Dorsolateral prefrontal cortex (tissue), 122 donors: ENCODE measurements at places on chromosomes 2 and 18.

GRCh38 chr18:59054496-59055287 is 85.0 kb upstream of the SEC11C start:
- DNase-seq = no peak

GRCh38 chr18:79755496-79756142 is 42.1 kb upstream of the KCNG2 start:
- DNase-seq = peak; percentile 22

GRCh38 chr2:3823748-3824147 is 120.4 kb downstream of the DCDC2C start:
- no peak for DNase-seq

DNA sequence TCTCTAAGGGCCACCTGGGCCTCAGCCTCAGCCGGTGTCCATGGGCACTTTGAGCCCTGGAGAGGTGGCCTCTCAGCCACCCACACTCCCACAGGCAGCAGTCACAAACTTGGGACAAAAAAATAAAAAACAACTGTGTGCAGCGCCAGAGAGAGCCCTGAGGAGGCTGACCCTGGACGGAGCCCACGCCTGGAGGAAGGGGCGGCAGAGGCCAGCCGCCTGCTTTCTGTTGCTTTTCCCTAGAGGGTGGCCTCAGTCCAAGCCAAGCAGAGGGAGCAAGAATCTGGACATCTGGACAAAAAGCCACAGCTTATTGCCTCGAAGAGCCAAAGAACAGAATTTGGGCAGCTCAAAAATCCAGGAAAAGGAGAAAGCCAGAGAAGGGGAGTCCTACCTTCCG is 43.3 kb upstream of the LDLRAD4 start:
- DNase-seq = no peak

DNA sequence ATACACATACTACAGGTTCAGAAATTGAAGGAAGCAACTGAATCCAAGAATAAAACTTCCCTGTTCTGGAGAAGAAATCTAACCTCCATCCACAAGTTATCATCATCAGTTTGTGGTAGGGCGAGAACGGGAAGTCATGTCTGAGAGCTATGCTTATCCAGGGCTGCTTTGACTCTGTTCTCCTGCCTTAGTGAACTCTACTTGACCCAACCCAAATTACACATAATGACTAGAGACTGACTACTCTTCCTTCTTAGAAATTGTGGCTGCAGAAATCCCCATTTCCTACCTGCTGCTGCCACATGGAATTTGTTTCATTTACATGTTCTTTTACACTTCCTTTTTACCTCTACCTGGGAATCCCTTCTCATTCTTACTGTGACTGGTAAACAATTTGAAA is 1102.6 kb upstream of the PIK3C3 start:
- no peak for DNase-seq

GRCh38 chr2:171792886-171793580 is 101.0 kb downstream of the SLC25A12 start:
- no peak for DNase-seq

GRCh38 chr2:215613280-215613679 is 177.4 kb upstream of the FN1 start:
- DNase-seq = no peak

- DNase-seq = no peak
These were observed 2.6 kb downstream of the CNPPD1 start for GRCh38 chr2:219174146-219174545.

- DNase-seq = no peak
These were observed 424.8 kb downstream of the HRH4 start for GRCh38 chr18:24885276-24885675.

DNA sequence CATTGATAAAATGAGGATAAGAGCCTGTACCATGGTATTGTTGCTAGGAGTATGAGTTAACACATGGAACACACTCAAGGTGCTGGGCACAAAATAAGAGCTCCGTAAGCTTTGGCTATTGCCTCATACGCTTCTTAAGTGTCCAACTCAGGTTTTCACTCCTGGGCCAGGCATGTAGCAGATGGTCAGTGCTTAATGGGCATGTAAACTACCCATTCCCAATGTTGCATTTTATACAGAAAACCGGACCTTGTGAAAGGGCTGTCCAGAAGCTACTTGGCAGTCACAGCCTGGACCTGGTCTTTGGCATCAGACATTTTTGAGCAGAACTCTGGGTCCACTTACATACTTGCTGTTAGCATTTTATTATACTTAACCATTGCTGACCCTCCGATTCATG is 26.9 kb downstream of the MGAT5 start:
- DNase-seq = no peak

DNA sequence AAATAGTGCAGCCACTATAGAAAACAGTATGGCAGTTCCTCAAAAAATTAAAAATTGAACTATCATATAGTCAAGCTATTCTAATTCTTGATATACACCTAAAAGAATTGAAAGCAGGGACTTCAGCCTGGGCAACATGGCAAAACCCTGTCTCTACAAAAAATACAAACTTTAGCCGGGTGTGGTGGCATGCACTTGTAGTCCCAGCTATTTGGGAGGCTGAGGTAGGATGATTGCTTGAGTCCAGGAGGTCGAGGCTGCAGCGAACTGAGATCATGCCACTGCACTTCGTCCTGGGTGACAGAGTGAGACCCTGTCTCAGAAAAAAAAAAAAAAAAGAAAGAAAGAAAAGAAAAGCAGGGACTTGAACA is 279.5 kb upstream of the STON1 start:
- no peak for DNase-seq

GRCh38 chr2:220460257-220460985 is 833.0 kb downstream of the SLC4A3 start:
- DNase-seq = no peak

DNA sequence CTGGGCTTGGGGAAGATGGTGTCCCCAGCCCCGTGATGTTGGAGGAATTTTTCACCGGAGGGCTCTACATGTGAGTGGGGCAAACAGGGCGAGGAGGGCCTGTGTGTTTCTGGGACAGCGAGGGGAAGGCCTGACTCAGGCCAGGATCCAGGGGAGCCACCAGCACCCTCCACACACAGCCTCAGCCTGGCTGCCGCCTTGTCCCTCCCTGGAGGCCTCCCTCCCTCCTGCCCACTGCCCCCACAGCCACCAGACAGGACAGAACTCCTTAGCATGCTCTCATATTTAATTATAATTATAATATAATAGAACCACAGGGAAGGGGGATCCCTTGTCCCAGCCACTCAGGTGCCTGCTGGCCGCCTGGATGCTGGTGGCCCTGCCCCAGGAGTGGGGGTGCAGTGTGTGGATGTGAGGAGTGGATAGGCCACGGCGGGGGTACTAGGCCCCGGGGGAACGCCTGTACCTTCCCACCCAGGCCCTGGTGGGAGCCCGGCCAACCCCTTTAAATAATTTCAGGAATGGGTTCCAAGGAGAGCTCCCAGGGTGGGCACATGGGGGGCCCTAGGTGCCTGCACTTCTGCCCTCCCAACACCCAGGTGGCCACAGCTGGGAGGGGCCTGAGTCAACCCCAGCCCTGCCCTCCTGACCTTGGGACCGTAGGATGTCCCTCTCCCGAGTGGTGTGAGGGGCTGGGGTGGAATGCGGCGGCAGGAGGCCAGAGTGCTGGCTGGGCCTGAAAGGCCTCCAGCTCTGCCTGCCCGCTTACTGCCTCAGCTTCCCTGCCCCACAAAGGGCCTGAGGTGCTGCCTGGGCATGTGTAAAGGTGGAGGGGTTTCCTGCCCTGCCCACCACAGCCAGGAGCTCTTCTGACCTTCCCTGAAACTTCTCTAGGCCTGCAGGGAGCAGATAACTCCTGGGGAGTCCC is 8.8 kb downstream of the PDCD1 start:
- no peak for DNase-seq

GRCh38 chr2:121363632-121364420 is 78.8 kb upstream of the TFCP2L1 start:
- no peak for DNase-seq

DNA sequence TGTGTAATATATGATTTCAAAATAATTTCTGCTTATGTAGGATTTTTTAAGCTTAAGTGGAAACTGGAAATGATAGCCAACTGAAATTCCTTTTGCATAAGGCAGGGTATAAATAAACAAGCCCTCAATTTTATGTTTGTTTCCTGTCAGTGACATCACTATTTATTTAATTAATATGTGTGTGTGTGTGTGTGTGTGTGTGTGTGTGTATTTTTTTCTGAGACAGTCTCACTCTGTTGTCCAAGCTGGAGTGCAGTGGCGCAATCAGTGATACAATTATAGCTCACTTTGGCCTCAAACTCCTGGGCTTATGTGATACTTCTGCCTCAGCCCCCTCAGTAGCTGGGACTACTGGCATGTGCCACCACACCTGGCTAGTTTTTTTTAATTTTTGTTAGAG is 29.3 kb upstream of the CYP20A1 start:
- DNase-seq = no peak

GRCh38 chr2:157936406-157936805 is 60.3 kb upstream of the ACVR1 start:
- no peak for DNase-seq

DNA sequence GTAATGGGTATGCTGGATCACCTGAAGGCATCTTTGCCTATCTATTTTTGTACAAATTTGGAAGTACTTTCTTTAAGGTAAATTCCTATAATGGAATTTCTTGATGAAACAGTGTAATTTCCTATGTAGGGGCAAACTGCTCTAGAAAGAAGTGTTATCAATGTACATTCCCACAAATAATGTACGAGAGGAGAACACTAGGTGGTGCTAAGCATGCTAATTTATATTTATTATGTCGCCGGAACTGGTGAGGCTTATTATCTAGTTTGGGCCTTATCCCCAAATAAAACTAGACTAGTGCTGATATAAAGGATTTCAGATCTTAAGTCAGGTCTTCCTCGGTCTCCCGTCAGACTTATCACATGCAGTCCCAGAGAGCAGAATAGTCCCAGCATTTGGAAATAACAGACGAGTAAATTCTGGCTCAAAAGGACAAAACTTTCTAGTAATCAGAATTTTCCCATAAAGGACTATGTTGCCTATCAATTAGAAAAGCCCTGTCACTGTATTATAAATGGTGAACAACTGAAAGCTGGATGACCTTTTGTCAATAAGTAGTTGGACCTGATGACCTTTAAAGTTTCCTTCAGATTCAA is 86.9 kb upstream of the RBBP8 start:
- no peak for DNase-seq

GRCh38 chr2:8408560-8409460 is 273.0 kb upstream of the ID2 start:
- no peak for DNase-seq

- DNase-seq = no peak
These were observed 768.5 kb downstream of the LRP1B start for GRCh38 chr2:141362311-141362710.

DNA sequence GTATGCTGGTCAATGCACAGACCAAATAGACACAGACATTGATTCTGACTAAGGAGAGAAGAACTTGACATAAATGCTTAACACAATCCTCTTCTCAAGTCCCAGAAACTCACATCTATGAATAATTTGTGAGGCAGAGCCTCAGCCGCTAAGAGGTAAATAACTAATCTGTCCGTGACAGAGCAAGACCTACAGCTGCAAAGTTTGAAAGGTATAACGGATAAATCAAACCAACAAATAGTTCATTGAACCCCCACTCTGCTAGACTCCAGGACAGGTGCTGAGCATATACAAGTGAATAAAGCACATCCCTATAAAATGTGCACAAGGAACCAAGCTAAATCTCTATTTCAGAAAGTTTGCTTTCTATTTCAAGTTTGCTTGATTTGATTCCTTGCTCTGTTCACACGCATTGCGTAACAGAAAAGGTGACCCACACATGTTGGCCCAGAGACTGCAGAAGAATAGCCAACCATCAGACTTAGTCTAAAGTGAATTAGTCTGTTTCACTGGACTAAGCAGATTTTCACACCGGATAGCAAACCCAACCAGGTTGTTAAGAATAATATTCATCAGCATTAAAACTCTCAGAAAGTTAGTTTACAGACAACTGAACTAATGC is 51.7 kb downstream of the NCKAP5 start:
- no peak for DNase-seq

- no peak for DNase-seq
These were observed 168.1 kb upstream of the TACR1 start for GRCh38 chr2:75367401-75367800.

DNA sequence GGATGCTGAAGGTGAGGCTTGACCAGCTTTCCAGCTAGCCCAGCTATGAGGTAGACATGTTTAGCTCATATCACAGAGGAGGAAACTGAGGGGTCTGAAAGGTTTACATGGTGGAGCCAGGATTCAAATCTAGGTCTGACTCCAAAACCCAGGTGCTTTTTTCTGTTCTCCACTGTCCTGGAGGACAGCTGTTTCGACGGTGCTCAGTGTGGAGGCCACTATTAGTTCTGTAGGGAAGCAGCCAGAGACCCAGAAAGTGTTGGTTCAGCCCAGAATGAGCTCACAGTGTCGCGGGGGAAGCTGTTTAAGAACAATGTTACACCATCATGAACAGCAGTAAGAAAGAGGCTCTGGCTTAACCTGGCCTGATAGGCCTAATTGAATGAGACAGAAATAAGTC is 11.1 kb downstream of the PROC start:
- no peak for DNase-seq

DNA sequence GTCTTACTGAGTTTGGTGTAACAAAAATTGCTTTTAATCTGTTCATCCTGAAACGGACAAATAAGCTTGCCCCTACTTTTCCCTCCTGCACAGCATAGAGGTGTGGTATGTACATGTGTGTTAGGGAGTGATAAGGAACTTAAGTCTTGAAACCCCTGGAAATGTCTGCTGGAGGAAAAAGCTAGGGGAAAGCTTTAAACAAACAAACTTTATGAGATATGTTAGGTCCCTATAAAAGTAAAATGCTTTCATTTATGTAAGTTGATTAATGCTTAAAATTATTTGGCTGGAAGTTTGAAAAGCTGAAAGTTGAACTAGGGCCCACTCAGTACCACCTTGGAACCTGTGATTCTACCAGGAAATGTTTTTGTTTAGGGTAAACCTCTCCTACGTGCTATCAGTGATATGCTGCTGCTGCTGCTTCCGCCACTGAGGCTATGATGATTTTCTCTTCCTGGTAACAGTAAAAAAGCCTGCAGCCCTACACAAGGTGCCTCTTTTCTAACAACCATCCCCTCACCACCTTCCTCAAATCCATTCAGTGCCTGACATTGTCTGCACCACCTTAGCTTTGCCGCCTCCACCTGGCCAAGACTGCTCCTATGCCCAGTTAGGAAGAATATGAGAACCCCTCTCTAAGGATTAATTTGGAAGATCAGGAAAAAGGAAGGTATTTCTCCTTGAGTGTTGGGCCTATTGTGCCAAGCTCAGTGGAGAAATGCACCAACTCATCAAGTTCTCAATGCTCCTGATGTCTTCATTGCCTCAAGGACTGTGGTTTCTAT is 2.5 kb upstream of the YES1 start:
- DNase-seq = no peak

DNA sequence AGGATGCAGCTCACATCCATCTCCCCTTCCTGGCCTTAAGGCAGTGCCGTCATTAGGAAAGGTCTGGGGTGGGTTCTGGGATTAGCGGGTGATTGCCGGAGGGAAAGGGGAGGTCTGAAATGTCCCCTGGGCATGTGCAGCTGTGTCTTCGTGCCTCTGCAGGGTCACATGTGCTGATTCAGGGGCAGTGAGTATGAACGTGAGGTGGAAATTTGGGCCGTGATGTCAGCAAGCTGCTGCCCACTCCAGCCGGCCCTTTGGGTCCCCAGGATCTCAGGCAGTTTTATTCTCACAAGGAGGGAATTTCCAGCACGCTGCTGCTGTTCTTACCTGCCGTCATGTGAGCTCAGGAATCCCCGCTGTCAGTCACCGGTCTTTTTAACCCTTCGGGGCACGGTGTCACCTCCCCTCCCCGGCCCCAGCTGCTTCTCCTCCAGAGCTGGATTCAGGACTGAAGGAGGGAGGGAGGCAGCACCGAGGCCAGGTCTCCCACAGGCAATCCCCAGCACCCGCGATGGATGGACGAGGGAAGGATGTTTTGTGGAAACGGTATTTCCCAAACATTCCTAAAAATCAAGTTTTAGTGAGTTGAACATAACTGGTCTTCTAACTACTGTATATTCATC is 23.5 kb downstream of the GPR35 start:
- DNase-seq = no peak

GRCh38 chr2:203476881-203477280 is 58.2 kb downstream of the RAPH1 start:
- DNase-seq = no peak
